PC-9 (cell line): ENCODE measurements at places on chromosomes 3 and 15.
A peak's percentile ranks its signal among the peaks of the same experiment; 100 is the strongest.

DNA sequence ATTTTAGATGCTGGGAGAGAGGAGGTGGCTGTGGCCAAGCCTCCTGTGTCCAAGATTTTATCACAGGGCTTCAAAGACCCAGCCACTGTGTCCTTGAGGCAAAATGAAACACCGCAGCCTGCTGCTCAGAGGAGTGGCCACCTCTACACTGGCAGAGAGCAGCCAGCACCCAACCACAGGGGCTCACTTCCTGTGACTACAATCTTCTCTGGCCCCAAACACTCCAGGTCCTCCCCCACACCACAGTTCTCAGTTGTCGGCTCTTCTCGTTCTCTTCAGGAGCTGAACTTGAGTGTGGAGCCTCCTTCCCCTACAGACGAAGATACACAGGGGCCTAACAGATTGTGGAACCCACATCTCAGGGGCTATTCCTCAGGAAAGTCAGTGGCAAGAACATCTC, 45.6 kb downstream of the CDAN1 start:
- DNase-seq: no peak

DNA sequence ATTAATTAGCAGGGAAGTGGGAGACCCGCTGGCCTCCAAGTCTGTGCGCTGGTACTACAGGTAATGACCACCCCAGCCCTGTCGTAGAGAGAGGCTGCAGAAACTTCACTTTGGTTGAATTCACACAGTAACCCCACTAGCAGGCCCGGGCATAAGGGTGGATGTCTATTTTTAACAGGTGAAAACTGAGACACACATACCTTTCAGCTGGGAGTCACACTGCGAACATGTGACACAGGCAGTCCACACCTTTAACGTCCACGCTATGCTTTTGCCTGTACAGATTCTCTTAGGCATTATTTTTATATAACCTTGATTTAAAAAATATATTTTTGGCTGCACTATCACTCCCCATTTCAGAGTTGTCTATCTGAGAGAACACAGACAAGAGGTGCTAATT, 3.9 kb downstream of the LRRK1 start:
- no peak for DNase-seq

DNA sequence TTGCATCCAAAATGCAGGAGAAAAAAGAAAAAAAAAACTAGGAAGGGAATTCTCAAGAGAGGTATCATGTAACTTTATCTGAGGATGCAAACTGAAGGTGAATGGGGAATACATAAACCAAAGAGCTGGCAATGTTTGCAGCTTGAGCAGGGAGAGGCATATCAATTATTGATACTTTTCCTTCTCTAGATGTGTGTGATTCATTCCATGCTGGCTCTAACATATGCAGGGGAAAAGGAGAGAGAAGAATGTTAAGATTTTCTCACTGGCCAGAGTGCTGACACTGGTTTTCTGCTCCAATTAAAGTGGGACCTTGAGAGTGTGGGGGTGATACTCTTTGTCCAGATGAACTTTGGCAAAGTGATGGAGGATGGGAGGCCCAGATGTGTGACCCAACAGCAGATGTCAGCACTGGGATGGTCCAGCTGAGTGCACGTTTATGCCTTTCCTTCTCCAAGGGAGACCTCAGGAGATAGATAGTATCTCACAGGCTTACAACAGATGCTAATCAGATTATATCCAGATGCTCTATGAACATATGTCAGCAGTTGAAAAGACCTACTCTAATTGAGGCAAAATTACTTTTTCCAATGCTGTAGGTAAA, 50.0 kb upstream of the PSMD6 start:
- no peak for DNase-seq

DNA sequence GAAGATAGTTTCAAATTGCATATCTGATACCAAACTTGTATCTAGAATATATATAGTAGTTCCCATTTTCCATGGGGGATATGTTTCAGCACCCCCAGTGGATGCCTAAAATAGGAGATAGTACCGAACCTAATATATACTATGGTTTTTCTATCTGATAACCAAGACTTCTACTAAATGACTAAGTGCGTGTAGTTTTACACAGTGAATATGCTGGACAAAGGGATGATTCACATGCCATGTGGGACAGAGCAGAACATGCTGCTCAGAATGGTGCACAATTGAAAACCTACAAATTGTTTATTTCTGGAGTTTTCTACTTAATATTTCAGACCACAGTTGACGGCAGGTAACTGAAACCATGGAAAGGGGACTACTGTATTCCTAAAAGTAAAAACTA, 73.4 kb upstream of the TP63 start:
- no peak for DNase-seq

- peak; percentile 69 for DNase-seq
Observed at GRCh38 chr3:149808209-149808829, 4.7 kb upstream of the RNF13 start.

DNA sequence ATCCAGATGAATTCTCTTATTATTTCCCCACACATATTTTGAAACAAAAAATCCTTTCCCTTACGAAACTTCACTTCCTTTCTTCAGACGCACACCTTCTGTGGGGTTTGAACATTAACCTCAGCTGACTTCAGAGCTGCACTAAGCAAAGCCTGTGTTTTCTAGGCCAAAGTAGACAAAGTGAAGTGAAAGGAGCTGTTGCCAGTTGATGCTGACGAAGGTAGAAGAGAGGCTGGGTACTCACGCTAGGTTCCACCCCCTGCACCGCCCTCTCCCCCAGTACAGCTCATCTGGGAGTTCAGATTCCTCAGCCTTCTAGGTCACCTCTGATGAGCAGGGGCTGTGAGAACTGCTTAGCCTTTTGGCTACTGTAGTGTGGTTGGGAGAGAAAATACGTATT, 24.1 kb downstream of the DUT start:
- DNase-seq: no peak

DNA sequence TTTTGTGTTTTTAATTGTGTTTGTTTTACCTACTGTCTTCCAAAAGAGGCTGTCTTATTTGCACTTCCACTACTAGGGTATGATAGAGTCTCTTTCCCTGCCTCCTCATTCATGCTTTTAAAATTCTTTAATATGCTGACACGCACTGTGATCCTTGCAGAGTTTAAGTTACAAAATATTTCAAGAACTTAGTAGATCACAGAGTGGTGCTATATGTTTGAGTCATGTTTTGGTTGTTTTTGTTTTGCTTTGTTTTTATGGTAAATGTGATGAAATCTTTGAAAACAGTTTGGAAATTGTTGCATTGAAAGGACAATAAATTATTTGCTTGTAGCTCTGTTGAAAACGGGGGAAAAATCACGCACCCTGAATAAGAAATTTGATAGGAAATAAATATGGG, 5.9 kb upstream of the ABHD10 start:
- no peak for DNase-seq
